ENCODE measurements at places on chromosomes 6 and 20.

DNA sequence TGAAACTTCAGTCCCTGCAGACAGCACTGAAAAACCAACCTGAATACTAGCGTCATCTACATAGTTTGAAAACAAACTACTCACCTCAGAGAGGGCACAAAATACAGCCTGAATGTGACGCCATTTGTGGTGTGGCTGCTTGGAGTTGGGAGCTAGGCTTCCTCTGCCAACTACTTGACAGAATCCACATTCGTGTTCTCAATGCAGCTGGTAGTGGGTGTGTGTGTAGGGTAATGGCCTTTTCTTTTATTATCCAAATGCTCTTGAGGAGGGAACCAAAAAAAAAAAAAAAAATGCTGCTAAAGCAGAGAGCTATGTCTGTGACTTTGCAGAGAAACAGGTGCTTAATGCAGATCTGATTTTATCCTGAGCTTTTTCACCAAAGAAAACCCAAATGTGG, 207.8 kb downstream of the OTOR start:
- no peak for DNase-seq

DNA sequence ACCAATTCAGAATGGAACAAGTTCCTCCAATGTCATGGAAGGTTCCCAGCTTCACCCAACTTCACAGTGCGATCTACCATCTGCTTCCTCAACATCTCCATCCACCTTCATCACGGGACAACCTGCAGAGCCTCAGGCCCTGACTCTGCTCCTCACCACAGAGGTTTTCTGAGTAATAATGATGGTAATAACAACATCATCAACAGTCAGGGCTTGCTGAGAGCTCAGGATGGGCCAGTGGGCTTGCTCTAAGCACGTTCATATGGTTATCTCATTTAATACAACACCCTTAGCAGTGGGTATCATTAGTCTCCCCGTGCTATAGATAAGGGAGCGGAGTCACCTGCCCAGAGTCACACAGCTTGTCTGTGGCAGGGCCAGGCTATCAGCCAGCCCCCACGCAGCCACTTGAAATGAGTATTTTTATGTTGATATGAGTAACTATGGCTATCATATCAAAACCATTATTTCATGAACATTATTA, 38.6 kb downstream of the PREX1 start:
- no peak for DNase-seq

- no peak for DNase-seq
These were observed 21.6 kb upstream of the FBXO9 start for GRCh38 chr6:53043581-53043980.

DNA sequence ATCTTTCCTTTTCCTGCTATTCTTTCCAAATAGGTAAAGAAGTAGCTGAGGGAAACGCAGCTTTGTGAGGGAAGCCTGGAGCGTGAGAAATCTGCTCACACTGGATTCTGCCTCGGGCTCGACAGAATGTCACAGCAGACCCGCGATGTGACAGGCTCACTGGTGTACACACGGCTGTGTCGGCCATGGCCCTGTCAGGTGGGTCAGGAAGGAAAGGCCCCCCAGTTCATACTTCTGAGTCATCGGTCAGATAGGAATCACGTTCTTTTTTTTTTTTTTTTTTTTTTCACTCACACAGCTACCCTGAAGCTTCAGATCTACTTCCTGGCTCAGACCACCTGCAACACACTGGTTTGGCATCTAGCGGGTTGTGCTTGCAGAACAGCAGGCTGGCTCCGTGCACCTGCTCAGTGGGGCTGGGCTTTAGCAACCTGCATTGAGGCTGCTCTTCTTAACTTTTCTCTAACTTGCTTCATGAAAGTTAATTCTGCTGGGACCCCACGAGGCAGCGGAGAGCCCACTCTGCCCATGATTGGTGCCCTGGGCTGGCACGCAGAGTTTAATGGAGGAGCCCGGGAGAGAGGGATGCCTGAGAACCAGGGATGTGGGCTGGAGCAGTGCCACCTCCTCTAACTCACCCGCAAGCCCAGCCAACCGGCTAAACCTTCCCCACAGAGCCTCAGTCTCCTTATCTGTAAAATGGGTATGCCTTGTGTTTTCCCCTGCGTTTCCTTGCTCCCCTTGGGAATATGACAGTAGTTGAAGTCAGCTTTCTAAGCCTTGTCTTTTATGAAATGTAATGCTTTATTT, 61.5 kb upstream of the FNDC1 start:
- DNase-seq = no peak

- no peak for DNase-seq
These were observed 241.8 kb upstream of the FOXQ1 start for GRCh38 chr6:1070085-1070521.

GRCh38 chr6:139757784-139758183, 383.3 kb upstream of the CITED2 start:
- DNase-seq = no peak

- DNase-seq = no peak
These were observed 30.4 kb downstream of the ATXN1 start for GRCh38 chr6:16730738-16731477.

DNA sequence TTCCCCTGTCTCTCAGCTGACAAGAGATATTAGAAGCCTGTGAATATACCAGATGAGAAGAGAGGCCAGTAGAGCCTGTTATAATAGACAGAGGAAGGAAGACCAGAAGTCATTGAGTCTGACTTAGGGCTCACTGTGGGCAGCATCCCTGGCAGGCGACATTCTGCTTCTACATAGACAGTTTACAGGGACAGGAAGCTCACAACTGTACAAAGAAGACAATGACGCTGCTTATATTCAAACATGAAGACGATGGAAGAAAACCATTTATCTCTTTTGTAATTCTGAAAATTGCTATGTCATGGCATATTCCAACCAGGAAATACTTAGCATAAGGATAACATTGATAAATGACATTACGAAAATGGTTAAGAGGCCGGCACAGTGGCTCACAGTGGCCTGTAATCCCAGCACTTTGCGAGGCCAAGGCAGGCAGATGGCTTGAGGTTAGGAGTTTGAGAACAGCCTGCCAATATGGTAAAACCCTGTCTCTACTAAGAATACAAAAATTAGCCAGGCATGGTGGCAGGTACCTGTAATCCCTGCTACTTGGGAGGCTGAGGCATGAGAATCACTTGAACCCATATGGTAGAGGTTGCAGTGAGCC, 170.9 kb downstream of the UBE3D start:
- no peak for DNase-seq

GRCh38 chr20:6768228-6769140, 998 bp downstream of the BMP2 start:
- DNase-seq = no peak

GRCh38 chr6:11021003-11021402, 23.1 kb downstream of the ELOVL2 start:
- no peak for DNase-seq

- DNase-seq = no peak
These were observed 565.4 kb downstream of the RFPL4B start for GRCh38 chr6:112912416-112913101.

GRCh38 chr20:7629880-7630279, 310.4 kb downstream of the HAO1 start:
- no peak for DNase-seq

- no peak for DNase-seq
These were observed 9.9 kb upstream of the HEBP2 start for GRCh38 chr6:138393871-138394783.

DNA sequence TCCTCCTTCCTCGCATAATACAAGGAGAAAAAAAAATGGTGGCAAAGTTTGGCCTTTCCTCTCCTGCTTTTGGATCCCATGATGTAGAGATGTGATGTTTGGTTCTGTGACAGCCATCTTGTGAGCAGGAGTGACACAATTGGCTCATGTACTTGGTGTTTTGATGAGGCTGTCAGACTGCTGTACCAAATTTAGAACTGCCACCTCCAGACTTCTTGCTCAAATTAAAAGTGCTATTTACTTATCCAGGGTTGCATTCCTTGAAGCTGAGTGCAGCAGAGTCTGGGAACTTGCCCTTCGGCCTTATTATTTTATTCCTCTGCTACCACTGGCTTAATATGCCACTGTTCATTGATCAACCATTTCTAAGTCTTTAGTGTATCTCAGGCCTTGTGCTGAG, 21.9 kb downstream of the BCAS1 start:
- DNase-seq = no peak

- no peak for DNase-seq
These were observed 384.5 kb downstream of the SMOC2 start for GRCh38 chr6:168825226-168826077.

GRCh38 chr20:38355161-38356012, 9.1 kb downstream of the LBP start:
- DNase-seq = no peak

DNA sequence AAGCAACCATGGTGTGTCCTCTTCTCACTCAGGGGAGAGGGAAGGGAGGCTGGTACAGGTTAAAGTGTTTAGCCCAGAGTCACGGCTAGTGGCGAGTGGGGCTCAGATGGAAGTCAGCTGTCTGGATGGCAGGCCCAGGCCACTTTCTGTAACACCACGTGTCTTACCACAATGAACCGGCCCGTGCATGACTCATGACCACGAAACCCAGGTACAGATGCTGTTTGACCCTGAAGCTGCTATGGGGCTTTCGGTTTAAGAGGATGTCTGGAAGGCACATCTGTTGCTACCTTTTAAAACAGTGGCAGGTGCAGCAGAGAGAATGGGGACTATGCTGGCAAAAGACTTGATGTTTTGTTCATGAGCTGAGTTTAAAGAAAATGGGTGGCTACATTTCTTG, 36.5 kb upstream of the MPC1 start:
- DNase-seq = no peak

DNA sequence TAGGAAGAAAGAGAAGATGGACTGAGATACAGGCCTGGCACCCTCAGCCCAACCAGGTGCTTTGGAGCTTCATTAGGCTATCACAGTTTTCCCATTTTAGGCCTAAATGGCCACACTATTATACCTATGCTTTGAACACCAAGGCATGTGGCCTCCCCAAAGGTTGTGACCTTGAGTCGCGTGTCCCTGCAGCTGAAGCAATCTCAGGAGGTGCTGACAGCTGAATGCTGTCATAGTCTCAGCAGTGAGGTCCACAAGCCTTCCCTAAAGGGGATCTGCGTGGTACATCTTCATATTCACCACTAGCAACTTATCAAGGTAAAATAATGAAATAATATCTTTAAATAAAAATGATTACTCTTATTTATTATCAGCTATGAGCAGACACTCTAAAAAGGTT, 707.9 kb upstream of the NRSN1 start:
- no peak for DNase-seq

DNA sequence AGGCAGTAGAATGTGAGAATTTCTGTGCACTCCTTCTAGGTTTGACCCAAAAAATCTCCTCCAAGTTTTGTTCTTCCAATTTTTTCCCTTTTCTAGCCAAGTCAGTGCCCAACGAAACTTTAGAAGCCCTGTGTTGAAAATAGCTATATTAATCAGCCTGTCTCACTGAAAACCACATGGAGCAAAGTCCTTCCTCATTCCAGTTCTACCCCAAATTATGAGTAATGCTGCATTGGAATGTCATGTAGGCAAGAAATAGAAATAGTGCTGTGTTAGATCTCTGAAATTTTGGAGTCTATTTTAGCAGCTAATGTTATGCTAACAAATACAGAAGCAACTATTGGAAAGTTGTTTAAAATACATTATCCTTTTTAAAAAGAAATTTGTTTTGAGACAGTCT, 725.5 kb downstream of the TBC1D32 start:
- DNase-seq = no peak

- no peak for DNase-seq
These were observed 136.4 kb downstream of the MTFR2 start for GRCh38 chr6:136113736-136114173.

- DNase-seq = no peak
These were observed 52.0 kb downstream of the HIVEP1 start for GRCh38 chr6:12064131-12064530.

- no peak for DNase-seq
These were observed 39.9 kb upstream of the IYD start for GRCh38 chr6:150328744-150329405.

DNA sequence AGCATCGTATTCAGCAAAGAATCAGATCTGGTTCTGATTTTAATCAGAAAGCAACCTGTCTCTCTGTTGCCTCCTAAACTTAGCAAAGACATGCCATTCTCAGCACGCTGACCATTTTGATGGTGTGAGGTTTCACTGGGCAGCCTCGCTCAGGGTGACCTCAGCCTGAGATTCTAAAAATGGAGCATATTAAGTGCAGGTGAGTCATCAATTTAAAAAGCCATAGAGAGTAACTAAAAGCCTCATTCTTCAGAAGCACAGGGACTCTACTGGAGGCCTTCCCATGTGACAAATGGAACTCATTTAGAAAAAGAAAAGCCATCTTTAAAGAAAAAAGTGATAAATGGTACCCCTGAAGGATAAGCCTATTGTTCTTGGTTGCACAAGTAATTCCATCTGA, 91.3 kb downstream of the FILIP1 start:
- no peak for DNase-seq

DNA sequence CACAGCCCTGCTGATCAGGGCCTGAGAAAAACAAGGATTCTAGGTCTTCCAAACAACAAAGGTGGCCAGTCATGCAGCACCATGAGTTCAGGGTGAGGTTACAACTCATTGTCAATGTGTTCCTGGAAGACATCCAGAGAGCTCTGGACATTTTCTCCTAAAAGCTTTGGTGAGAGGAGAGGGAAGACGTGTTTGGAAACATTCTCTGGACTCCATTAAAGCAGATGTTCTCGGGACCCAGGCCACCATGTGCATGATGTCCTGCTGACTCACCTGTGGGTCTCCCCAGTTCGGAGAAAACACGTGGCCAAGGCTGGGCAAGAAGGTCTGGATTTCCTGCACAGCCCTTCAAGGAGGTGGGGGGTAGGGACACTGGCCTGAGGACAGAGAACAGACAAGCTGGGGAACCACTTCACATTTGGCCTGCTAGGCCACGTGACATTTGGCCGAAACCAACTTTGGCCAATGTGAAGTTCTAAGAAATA, 61.6 kb downstream of the KCNB1 start:
- DNase-seq = no peak

- no peak for DNase-seq
These were observed 116.6 kb upstream of the DUSP22 start for GRCh38 chr6:175680-176079.

All from cortex of kidney (tissue), 1 donor.